ENCODE measurements at places on chromosomes 2 and 18.
A peak's percentile ranks its signal among the peaks of the same experiment; 100 is the strongest.

DNA sequence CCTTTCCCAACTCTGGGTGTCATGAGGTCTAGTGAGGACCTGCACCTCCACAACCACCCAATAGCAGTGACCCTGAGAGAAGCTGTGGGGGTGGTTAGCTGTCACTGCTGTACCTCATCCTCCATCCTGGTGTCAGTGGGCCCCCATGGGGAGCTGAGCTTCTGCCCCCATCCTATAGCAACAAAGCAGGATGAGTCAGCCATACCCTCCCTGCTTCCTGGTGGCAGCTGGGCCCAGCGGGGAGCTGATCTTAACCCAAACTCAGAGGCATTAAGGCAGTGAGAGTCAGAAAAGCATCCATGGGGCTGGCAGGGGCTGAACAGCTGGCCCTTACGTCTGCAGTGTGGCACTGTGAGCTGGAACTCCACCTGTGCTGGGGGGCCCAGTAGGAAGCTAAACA is 247.8 kb upstream of the HDAC4 start:
- DNase-seq, result no peak

GRCh38 chr18:54162431-54162830 is 62.0 kb downstream of the MBD2 start:
- DNase-seq, result peak; percentile 46

GRCh38 chr18:36499938-36500337 is 202.4 kb downstream of the FHOD3 start:
- DNase-seq, result no peak

DNA sequence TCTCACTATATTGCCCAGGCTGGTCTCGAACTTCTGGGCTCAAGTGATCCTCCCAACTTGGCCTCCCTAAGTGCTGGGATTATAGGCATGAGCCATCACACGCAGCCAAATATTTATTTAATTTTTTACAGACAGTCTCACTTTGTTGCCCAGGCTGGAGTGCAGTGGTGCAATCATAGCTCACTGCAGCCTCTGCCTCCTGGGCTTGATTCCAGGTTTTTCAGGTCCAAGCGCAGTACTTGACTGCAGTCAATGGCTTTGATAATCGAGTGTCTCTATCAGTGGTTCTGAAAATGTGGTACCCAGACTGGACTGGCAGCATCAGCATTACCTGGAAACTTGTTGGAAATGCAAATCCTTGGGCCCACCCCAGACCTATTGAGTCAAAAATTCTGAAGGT is 63.1 kb downstream of the PLB1 start:
- no peak for DNase-seq

GRCh38 chr18:78255013-78255412 is 724.6 kb upstream of the SALL3 start:
- DNase-seq, result no peak

DNA sequence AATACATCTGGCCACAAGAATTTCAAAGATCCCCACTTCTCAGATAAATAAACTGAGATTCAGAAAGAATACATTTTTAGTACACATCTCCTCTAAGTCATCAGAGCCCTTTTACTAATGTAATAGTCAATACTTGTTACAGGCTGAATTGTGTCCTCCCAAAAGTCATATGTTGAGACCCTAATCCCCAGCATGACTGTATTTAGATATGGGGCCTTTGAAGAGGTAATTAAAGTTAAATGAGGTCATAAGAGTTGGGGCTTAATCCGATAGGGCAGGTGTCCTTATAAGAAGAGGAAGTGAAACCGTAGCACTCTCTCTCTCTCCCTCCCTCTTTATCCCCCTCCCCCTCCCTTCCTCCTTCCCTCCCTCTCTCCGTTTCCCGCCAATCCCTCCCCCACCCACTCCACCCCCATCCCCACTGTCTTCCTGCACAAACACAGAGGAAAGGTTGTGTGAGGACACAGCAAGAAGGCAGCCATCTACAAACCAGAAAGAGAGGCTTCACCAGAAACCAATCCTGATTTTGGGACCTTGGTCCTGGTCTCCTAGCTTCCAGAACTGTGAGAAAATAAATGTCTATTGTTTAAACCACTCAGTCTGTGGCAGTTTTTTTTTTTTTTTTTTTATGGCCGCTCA is 66.6 kb upstream of the ZNF397 start:
- no peak for DNase-seq

DNA sequence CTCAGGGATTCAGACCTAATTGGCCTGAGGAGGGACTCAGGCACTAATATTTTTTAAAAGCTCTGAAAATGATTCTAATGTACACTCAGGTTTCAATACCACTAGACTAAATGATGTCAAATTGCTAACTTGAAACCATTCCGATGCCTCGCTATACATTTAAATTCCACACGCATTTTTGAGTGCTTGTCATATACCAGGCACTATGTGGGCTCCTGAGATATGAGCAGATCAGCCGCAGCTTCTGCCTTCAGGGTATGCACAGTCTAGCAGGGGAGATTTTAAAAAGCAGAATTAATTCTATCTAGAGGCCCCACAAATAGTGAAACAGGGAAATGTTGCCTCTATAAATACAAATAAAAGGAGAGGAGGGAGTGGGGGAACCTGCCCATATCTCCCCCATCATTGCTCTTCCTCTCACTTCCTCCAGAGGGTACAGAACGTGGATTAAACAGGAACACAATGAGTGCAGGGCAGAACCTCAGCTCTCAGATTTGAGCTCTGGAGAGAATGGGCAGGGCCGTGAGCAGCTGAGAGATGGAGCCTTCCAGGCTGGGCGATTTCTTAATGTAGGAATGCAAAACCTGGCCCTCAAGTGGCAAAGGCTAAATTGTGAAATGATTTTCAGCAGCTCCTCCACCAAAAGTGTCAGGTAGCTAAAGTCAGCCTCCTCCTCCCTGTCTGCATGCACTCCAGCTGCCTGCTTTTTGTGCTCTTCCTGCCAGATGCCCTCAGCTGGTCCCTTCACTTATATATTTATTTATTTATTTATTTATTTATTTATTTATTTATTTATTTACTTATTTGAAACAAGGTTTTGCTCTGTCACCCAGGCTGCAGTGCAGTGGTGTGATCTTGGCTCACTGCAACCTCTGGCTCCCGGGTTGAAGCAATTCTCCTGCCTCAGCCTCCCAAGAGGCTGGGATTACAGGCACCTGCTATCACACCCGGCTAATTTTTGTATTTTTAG is 24.6 kb upstream of the LBH start:
- no peak for DNase-seq

- no peak for DNase-seq
Observed at GRCh38 chr2:156333951-156334495, 1.5 kb upstream of the NR4A2 start.

DNA sequence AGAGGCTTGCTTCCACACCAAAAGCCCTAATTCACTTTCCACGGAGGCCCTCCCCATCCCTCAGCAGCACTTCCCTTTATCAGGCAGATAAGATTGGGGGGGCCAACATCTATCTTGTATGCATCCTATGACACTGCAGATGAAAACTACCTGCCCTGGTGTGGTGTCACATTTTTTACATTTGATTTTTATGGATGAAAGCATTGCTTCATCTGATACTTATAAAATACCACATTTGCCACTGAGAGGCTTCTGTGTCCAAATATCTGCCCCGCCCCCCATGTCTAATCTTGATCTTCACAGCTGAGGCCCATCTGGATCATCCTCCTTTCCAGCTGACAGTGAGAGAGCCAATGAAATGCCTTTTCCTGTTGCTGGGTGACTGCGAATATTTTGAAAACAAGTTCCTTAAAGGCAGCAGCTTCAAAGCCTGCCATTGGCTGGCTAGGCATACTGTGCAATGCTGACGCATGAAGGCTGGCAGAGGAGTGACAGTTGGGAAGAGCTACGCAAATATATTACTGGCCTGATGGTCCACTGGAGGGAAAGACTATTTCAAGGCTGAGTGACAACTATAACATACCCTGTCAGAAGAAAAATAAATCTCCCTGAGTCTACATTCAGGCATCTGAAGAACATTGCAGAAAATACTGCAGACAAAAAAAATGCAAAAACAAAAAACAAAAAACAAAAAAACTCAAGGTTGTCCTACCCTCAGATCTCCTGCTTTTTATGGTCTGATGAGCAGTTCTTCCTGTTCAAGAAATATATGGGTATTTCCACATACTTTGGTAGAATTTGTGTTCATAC is 318.7 kb downstream of the PDE11A start:
- peak; percentile 75 for DNase-seq

GRCh38 chr2:236754271-236754944 is 184.8 kb downstream of the ACKR3 start:
- no peak for DNase-seq

- DNase-seq, result no peak
Observed at GRCh38 chr2:24813691-24814137, 20.5 kb downstream of the CENPO start.

DNA sequence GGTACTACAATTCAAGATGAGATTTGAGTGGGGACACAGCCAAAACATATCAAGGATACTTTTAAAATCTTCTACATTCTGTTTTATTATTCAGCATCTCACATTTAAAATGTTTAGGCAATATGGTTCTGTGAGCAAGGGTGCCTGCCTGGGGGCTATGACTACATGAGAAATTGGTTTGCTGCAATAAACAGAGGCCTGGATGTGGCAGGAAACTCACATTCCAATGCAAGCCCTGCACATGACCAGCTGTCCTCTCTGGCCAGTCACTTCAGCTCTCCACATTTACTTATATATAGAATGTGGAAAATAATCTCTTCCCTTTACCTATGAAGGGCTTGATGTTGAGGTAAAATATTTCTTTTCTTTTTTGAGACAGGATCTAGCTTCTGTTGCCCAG is 193.4 kb downstream of the LRRTM1 start:
- no peak for DNase-seq

DNA sequence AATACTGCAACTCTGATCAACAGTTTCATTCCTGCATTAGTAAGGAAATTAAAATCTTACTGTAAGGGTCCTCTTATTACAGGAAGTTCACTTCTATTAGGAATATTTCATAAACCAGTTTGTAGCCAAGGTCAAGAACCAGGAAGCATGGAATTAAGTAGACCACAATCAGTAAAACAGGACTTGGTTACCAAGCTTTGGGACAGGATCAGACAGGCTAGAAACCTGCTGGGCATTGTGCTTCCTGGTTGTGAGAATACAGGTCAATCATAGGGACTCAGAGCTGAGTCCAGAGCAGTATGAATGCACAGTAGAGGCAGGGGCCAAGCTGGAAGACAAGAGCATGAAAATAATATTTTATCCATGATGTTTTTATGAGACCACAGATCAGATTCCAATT is 248.0 kb downstream of the IKZF2 start:
- DNase-seq, result no peak

DNA sequence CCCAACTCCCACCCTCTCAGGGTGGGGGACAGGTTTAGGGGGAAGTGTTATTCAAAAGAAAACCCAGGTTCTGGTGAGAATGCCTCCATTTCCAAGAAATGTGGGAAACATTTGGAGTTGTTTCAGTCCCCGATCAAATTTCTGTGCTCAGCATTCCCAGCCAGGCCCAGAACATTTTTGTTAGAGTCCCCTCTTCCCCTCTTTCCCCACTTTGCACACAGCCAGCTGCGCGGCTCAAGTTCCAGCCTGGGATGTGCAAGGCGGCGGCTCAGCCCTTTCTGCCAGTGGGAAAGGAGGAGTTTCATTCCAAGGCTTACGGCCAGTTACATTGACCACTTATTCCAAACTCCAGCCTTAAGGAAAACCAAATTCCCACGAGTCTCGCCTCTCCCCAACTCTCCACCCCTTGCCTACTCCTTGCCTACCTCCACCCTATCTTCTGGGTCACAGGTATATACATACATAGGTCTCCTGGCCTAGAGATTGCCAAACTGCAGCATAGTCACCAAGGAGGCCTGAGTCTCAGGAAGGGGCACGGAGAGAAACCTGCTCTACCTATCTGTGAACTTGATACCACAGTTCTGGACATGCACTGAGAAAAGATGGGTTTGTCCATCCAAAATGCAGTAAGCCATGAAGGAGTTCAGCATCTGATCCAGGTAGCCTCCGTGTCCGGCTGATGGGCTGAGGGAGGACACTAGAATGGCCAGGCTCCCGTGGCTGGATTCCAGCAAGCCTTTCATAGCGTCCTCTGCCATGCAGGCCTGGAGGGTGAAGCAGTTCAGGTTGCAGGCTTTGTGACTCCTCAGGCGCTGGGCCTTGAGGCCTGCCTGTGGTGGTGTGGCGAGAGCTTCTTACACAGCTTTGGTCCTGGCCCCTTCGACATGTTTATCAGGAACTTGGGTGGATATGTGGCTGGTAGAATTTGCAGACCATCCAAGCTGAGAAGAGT is 154.5 kb downstream of the ZFP36L2 start:
- no peak for DNase-seq

DNA sequence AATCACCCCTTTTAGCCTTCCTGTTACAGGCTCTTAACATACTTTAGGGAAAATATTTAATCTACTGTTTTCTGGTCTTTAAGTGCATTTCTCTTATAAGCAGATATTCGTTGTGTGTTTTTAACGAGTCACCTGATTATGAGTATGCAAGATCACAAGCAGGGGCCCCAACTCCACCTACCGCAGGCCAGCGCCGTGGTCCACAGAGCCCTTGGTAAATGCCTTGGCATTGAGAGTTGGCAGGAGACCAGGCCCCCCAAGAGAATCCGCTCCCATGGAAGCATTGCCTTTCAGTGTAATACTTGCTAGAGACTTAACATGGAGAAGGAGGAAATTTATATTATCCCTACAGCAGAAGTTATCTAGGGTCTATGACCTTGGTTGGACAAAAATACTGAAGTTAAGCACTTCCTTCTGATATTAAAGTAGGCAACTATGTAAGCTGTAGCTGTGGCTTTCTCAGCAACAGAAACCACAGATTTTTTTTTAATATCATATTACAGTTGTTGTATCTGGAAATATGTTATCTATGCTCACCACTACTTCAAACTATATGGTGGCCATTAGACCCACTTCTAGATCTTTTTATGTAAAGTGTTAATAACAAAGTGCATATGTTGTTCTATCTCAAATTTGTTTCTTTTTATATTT is 241.8 kb upstream of the MGAT5 start:
- DNase-seq, result no peak

- DNase-seq, result no peak
Observed at GRCh38 chr2:70698847-70699246, 69.2 kb downstream of the ADD2 start.

- peak; percentile 26 for DNase-seq
Observed at GRCh38 chr18:11859903-11860407, 8.7 kb downstream of the CHMP1B start.

- DNase-seq, result no peak
Observed at GRCh38 chr18:61554117-61554776, 221.0 kb downstream of the CDH20 start.

- no peak for DNase-seq
Observed at GRCh38 chr18:32237049-32237448, 47.2 kb downstream of the MEP1B start.

DNA sequence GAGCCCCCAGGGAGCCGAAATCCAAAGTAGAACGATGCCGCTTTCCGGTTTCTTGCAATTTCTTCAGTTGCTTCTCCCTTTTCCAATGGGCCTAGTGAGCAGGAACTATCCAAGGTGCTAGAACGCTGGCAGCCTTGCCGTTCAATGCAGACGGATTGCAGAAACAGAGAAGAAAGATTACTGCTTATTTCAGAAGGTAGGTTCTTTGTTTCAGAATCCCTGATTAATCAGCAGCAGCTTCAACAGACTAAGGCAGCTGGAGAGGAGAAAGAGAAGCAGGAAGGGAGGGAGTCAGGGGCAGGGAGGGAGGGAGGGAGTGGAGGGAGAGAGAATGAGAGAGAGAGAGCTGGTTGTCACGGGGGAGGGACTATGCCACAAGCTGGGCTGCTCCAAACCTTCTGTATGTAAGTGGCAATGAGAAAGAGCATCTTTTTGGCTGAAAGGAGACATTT is 576 bp downstream of the NYAP2 start:
- no peak for DNase-seq

GRCh38 chr2:190964170-190964795 is 49.7 kb downstream of the STAT1 start:
- DNase-seq, result no peak

GRCh38 chr2:45121236-45121927 is 112.1 kb upstream of the SIX2 start:
- DNase-seq, result no peak

- DNase-seq, result no peak
Observed at GRCh38 chr18:59268127-59268720, 5.0 kb downstream of the RAX start.
